ENCODE measurements at places on chromosomes 5 and 9. TPM values are rescaled to one million over a fixed set of nuclear protein-coding genes. Genes with fewer than 3 reads are reported as not detected.

GRCh38 chr9:76542360-76542759, 83.4 kb downstream of the GCNT1 start:
- no peak overlapping the region for H3K27ac ChIP-seq
- H3K4me1 ChIP-seq = peaks cover 5% of the 10 kb centered on the region

DNA sequence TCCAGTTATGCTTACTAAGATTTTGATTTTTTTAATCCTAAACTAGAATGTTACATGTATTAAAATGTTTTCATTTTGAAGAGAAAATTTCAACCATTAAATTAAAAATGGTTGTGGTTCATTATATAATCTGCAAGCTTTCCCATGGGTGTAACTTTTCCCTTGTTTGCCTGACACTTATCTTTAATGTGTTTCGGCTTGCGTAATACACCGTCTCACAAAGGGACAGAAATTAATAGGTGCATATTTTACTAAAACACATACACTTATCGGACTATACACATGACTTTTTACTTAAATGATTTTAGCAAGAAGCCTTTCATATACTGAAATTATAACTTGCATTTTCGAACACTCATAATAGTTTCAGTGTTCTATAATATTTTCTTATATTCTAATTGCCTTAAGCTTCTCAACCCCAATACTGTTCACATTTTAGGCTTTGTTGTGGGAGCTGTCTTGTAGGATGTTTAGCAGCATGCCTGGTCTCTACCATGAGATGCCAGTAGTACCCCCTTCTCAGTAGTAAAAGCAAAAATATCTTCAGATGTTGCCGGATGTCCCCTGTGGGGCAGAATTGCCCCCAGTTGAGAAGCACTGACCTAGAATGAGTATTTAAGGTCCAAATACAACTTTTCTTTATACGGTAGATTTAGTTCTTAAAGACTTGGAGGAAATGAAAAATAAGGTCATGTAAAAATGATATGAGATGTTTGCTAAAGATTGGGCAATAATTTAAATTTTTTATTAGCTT, 28.6 kb downstream of the UGCG start:
- H3K36me3 ChIP-seq = no peaks in the 10 kb centered on the region
- DNase-seq = no peak
- H3K27ac ChIP-seq = peak overlapping the region; percentile 17
- peaks cover 31% of the 10 kb centered on the region for H3K4me1 ChIP-seq
- H3K27me3 ChIP-seq = no peaks in the 10 kb centered on the region

DNA sequence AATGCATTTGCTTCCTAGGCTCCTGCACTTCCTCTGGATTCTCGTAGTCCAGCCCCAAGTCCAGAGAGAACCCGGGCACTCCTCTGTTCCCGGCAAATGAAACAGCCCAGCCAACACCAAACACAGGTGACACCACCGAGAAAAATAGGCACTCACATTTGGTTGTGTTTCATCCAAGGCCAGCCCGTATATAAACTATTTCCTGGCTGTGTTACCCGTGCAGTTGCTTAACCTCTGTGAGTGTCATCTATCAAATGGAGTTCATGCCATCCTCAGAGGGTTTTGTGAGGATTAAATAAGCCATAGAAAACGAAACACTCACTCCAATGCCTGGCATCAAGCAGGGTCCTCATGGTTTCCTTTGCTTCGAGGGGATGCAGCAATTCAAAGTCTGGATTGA, 115.2 kb downstream of the BOD1 start:
- peaks cover 9% of the 10 kb centered on the region for H3K4me1 ChIP-seq
- H3K27me3 ChIP-seq = no peaks in the 10 kb centered on the region
- no peak for DNase-seq
- H3K27ac ChIP-seq = no peak overlapping the region
- no peak overlapping the region for H3K4me3 ChIP-seq

- no peaks in the 10 kb centered on the region for H3K27me3 ChIP-seq
- no peak for DNase-seq
- H3K4me1 ChIP-seq = no peaks in the 10 kb centered on the region
- H3K4me3 ChIP-seq = no peak overlapping the region
Observed at GRCh38 chr9:114059047-114059803, 18.9 kb downstream of the AMBP start.

DNA sequence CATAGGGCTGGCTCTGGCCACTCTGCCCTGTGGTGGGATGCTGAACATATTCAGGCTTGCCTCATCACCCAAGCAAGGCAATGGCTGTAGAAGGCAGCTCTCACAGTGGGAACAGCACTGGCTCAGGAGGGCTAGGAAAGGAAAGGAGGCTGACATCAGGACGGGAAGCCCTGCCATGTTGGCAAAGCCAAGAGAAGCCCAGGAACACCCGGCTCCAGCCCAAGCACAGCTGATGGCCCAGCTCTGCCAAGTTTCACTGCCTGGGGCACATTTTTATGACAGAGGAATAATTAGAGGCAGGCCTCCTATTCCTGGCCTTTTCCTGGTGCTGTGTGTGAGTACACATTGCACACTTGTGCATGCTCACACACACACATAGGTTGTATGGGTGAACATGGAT, 163.6 kb upstream of the SMIM23 start:
- no peak overlapping the region for H3K27ac ChIP-seq
- no peak for DNase-seq
- H3K27me3 ChIP-seq = no peaks in the 10 kb centered on the region

- DNase-seq = no peak
- H3K36me3 ChIP-seq = no peaks in the 10 kb centered on the region
- H3K4me3 ChIP-seq = no peak overlapping the region
- H3K27me3 ChIP-seq = no peaks in the 10 kb centered on the region
Observed at GRCh38 chr5:150149618-150150017, 6.0 kb downstream of the PDGFRB start.

- H3K27me3 ChIP-seq = no peaks in the 10 kb centered on the region
- no peak overlapping the region for H3K27ac ChIP-seq
- no peaks in the 10 kb centered on the region for H3K36me3 ChIP-seq
- no peak overlapping the region for H3K4me3 ChIP-seq
- DNase-seq = no peak
- H3K4me1 ChIP-seq = no peaks in the 10 kb centered on the region
Observed at GRCh38 chr5:134813407-134813806, 32.4 kb upstream of the C5orf24 start.

- H3K36me3 ChIP-seq = no peaks in the 10 kb centered on the region
- no peaks in the 10 kb centered on the region for H3K4me1 ChIP-seq
- H3K27ac ChIP-seq = no peak overlapping the region
- no peak overlapping the region for H3K4me3 ChIP-seq
- DNase-seq = no peak
Observed at GRCh38 chr5:17912794-17913193, 278.5 kb downstream of the TAF11L14 start.

- no peak for DNase-seq
- H3K36me3 ChIP-seq = no peaks in the 10 kb centered on the region
- H3K27ac ChIP-seq = peak overlapping the region; percentile 42
- no peaks in the 10 kb centered on the region for H3K27me3 ChIP-seq
- peaks cover 28% of the 10 kb centered on the region for H3K4me1 ChIP-seq
Observed at GRCh38 chr5:14674983-14675854, 10.7 kb downstream of the OTULIN start.

DNA sequence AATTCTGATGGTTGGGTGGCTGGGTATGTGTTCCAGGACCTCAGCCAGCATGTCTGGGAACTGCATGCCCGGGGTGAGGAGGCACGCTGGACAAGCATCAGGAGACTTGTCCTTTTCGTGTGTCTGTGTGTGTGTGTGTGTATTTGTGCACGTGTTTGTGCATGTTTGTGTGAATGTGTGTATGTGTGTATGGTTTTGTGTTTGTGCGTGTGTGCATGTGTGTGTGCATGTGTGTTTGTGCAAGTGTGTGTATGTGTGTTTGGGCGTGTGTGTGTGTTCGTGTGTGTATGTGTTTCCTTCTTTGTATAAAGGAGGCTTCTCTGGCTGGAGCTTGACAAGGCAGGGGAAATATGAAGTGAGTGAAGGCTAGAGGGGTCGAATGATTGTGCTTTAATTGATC, 491.5 kb downstream of the IRX1 start:
- no peaks in the 10 kb centered on the region for H3K36me3 ChIP-seq
- no peak for DNase-seq
- H3K4me1 ChIP-seq = no peaks in the 10 kb centered on the region
- no peaks in the 10 kb centered on the region for H3K27me3 ChIP-seq

Gene SV2C
- 1.7 TPM for total RNA-seq

Gene MYOT
- total RNA-seq = 21.3 TPM

Gene PCDHGB5
- total RNA-seq = 16.7 TPM

Gene SPINK13
- total RNA-seq = 1.0 TPM

Gene CNTNAP3B
- 14.9 TPM for total RNA-seq

Gene PCBD2
- total RNA-seq = 5.7 TPM

Gene SLC6A7
- not detected for total RNA-seq

Gene DMRT3
- 0.22 TPM for total RNA-seq

Data from tibial nerve (tissue), 4 donors.